ENCODE measurements at places on chromosomes 7 and 10.

GRCh38 chr7:53351681-53352080 is 316.2 kb downstream of the POM121L12 start:
- no peak for DNase-seq

DNA sequence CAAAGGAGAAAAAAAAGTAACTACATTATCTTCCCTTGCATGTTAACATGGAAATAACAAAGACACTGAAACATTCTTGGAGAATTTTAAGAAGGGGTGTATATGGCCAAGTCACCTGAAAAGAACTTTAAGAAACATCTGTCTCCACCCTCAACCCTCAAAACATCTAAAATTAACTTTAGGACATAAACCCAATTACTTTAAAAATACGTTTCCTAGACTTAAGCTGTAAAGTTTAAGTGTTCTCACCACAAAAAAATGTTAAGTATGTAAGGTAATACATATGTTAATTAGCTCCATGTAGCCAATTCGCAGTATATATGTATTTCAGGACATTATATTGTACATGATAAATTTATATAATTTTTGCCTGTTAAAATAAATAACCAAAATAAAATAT is 71.1 kb upstream of the GLCCI1 start:
- no peak for DNase-seq

DNA sequence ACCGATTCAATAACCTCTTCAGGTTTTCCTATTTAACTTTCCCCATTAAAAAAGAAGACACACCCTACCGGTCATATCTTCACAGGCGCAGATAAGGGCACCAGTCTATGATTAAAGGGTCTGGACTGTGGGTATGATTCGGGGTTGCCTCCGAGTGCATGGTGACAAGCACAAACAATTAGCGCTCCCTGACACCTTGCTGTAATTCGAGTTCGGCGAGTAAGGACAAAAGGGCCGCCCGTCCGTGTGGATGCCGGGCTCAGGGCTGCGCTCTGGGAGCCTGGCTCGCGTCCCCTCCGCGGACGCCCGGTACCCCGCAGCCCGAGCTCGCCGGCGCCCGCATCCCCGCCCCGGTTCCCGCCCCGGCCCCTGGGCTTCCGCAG is 111.9 kb upstream of the RHEB start:
- no peak for DNase-seq

DNA sequence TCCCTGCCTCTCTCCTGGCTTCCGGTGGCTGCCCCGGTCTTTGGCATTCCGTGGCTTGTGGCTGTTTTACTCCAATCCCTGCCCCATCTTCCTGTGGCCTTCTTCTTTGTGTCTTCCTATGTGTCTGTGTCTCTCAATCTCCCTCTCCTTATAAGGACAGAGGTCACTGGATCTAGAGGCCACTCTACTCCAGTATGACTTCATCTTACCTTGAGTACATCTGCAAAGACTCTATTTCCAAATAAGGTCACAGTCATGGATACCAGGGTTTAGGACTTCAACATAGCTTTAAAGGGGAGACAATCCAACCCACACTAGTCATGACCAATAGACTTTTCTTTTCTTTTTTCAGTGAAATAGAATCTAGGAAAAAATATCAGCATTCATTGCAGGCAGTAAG is 153.3 kb upstream of the INSYN2A start:
- DNase-seq, result no peak

DNA sequence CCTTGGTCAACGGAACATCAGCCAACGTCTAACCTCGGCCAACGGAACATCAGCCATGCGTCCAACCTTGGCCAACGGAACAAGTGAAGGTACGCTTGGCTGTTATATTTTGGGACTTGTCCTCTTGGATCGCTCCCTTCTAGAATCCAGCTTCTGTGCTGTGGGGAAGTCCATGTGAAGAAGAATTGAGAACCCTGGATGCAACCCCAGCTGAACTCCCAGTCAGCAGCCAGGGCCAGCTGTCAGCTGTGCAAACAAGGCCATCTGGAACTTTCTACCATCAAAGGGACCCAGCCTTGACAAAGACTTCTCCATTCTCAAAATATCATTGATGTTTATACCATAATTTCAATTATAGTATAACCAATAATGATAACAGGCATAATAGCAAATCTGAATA is 43.3 kb upstream of the ITGA8 start:
- DNase-seq, result no peak

- no peak for DNase-seq
Measured at GRCh38 chr7:38781991-38782390, 127.0 kb downstream of the VPS41 start.

DNA sequence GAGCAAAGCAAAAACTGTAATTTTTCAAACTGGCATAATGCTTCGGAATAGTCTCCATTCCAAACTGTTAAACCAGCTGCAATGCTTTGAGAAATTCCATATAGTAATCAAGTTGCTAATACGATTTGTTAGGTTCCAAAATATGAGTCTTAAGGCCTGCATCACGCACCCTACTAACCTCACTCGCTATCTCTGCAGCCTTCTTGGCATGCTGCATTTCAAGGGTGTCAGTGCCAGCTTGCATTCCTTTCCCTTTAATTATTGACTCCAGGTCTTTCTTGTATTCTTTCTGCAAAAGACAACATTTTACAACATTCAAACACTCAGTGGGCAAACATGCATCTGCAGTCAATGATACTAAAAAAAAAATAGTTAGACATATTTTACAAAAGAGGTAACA is 61.8 kb downstream of the NEBL start:
- DNase-seq, result no peak

GRCh38 chr7:47387506-47387905 is 194.4 kb downstream of the TNS3 start:
- DNase-seq, result no peak

GRCh38 chr10:54800741-54801421 is at the start of gene PCDH15:
TSS of gene PCDH15 (minus strand) at chr10:54801231. CDS start at chr10:54664262, 136,969 bp downstream.
- no peak for DNase-seq

DNA sequence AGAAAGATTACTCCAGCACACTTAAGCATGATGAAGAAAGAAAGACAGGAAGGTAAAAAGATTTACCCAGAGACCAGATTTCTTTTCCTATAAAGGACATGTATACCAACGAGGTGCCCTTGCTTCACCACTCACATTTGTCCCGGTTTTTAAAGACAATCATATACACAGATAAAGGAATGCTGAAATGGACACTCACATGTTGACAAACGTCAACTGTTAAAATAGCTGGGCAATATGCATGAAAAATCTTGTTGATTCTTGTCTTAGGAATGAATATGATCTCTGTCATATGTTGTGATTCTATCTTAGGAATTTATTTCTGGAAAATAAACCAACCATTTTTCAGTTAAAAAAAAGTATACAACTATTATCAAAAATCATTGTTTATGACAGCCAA is 158.2 kb downstream of the SRPK2 start:
- DNase-seq, result no peak

GRCh38 chr10:115214829-115215228 is 121.7 kb downstream of the ATRNL1 start:
- DNase-seq, result no peak

- no peak for DNase-seq
Measured at GRCh38 chr10:74078037-74078436, 72.6 kb downstream of the AP3M1 start.

DNA sequence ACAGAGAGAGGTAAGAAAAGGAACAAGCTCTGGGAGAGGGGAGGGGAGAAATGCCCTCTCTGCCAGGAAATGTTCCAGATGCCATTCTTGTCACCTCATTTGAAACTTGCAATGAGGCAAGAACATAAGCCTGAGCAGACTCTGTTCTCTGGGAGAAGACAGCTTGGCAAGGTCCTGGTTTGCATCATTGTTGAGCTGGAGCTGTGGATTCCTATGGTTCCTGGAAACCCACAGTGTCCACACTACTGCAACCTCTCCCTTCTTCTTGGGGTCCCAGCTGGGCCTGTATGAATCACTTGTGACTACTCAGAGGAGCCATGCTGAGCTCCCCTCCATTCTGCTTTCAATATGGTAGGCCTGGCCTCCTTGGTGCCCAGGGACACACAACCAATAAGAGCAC is 60.8 kb upstream of the HECTD2 start:
- no peak for DNase-seq

GRCh38 chr7:96407427-96407826 is 85.5 kb upstream of the SLC25A13 start:
- no peak for DNase-seq

GRCh38 chr10:43226851-43227845 is 39.7 kb downstream of the RASGEF1A start:
- DNase-seq, result no peak

GRCh38 chr7:70520611-70521010 is 611.3 kb upstream of the GALNT17 start:
- no peak for DNase-seq

DNA sequence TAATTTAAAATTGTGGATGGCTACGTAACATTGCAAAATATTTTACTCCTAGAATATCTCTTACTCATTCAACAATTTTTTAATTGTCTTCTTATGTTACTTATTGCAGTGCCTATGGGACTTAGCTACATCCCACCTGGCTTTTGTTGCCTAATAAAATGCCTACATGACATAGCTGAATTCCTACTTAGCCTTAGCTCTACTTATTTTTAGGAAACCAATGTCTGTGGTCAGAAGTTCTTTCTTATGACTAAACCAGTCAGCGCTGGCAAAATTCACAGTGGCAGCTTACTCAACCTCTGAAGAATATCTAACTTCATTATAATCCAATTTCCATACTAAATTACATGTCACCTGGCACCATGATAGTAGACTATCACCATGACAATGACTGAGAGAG is 1612.4 kb upstream of the LRRTM3 start:
- DNase-seq, result no peak

DNA sequence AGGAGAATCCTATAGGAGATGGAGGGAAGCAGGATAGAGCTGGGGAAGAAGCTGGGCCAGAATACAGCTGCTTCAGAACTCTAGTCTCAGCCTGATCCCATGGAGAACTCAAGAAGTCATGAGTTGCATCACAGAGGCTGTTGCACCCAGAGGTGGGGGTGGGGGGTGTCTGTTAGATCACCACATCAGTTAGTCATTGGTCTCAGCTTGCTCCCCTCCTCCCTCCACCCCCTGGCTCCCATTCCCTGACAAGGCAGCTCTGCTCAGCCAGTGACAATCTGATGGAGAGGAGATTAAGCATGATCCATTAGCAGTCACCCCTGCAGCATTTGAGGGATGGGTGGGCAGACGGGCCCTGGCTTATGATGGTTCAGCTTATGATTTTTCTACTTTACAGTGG is 58.4 kb upstream of the FGL2 start:
- no peak for DNase-seq

- DNase-seq, result no peak
Measured at GRCh38 chr7:116329686-116330503, 119.6 kb downstream of the TES start.

DNA sequence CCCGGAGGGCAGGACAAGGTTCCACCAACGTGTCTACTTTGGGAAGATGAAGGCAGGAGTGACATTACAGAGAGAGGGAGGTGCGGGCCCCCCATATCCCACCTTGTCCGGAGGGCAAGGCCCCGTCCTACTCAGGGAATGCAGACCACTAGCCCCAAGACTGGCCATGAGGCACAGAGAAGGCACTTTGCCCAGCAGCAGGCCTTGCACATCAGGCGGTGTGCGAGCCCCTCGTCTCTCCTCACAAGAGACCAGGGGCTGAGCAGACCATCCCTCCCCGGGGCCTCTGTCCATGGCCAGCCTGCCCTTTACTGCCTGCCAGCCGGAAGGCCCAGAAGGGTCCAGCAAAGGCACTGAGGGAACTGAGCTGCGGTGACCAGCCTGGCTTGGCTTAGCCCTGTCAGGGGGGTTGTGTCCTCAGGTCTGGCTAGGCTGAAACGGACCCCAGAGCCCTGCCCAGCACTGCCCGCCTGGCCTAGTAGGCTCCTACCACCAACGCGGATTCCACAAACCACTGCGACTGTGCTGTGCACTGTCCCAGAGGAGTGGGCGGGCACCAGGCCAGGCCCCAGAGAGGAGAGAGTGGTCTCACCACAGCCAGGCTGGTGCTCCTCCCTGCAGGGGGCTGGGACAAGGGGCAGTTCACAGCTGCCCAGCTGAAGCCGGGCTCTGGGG is 16.7 kb downstream of the CAMK2B start:
- no peak for DNase-seq

DNA sequence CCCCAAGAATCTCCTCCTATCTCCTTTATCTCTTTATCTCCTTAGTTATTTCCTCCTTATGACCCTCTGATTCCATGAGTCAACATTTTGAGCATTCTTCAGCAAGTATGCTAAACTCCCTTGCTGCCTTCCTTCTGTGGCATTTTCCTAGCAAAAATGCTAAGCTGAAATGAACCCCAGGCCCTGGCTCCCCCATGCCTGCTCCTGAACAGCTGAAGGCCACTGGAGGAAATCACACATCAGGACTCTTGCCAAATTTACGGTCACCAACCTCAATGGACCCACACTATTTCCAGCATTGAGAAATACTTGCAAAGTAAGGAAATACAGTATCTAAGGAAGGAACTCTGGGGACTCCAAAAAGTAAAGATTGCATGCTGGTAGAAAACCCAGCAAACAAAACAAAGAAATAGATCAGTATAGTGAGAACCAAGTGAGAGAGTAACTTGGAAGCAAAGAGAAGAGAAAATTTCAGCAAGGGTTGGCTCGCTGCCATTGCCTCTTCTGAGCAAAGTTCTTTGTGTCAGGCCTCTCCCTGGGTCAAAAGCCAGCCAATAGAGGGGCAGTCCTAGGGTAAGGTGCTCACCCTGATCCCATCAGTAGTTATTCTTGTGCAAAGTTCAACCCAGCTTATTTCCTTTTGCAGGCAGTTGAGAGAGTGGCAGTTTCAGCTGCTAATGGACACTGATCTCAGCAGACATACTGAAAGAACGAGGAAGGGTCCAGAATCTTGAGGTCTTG is 5.1 kb upstream of the PLEKHS1 start:
- no peak for DNase-seq

DNA sequence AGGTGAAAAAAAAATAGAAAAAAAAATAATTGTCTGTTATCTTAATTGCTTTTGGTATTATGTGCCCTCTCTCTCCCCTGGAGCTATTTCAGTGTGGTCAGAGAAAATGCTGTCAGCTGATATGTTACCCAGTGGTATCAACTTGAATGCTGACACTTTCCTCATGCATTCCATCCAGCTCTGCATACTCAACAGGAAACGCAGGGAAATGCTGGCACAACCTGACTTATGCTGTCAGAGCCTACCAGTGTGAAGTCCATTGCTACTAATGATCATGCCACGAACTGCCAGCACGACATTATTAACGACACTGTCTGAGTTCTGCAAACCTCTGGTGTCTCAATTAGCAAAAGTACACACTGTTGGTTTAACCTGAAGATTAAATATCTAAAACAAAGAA is 182.8 kb downstream of the ZWINT start:
- no peak for DNase-seq

GRCh38 chr7:28405662-28406061 is 6.7 kb upstream of the CREB5 start:
- DNase-seq, result no peak

- DNase-seq, result peak; percentile 14
Measured at GRCh38 chr10:97676770-97677581, 10.1 kb downstream of the AVPI1 start.

- no peak for DNase-seq
Measured at GRCh38 chr10:31994926-31995325, 61.3 kb downstream of the KIF5B start.

All from stimulated activated CD8-positive, alpha-beta memory T cell treated with anti-CD3 and anti-CD28 coated beads, Interleukin-4, amount 100 ng/mL, for 1 hour (primary cell).